EL (cell line): ENCODE measurements at places on chromosomes 12 and 14.

DNA sequence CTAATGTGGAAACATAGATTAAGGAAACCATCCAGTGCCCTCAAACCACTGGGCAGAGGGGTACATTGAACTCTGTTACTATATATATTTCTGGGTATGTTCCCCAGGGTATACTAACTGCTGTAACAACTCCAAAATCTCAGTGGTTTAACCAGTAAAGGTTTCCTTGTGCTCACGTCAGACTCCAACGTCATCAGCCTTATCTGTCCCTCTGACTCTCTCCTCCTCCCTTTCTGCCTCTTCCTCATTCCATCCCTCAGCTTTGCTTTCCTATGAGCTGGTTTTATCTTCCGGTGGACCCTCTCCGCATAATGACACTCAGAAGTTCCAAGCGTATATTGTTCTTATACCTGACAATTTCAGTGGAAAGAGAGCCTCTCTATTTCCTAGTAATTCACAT is 21.2 kb upstream of the SMCO2 start:
- no peak for DNase-seq

DNA sequence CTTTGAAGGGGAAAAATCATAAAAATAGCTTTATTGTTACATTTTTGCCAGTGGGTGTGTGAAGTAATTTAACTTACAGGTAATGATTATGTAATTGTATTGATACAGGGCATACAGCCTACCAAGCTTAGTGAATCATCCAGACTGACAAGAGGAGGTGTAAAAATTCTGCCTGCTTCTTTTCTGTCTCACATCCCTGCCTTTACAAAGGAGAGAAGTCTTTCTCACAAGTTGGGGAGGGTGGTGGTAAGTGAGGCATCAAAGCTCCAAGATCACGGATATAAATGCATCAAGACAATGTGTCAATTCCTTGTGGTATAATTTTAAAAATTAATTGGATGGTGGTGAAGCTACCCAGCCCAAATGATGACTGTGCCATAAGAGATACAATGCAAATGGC is 39.0 kb upstream of the G2E3 start:
- DNase-seq = no peak

GRCh38 chr12:47828976-47829482 is 9.3 kb upstream of the HDAC7 start:
- DNase-seq = peak; percentile 90

DNA sequence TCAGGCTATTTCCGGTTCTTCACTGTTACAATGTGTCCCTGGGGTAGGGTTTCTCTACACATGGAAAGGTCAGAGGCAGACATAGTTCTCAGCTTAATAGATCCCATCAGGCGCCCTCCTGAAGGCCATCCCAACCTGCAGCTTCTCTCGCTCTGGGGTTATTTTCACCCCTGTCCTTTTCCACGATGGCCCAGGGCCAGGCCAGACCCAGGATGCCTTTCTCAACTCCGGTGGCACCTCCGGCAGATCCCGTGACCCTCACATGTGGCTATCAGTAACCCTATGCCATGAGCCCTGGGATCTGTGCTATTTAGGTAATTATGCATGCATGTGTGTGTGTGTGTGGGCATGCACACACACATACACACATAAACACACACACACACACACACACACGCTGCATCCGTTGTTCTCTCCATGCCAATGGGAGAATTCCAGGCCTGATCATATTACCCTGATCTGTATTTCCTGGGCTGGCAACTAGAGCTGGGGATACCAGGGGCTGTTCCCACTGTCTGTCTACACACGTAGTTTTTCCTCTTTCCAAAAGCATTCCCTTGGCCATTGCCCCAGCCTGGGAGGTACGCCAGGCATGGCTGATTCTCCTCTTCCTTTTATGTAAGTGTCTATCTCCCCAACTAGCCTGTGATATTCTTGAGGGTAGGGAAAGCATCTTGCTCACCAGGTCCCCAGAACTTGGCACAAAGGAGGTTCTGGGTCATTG is 51.2 kb upstream of the NOS1 start:
- DNase-seq = no peak

DNA sequence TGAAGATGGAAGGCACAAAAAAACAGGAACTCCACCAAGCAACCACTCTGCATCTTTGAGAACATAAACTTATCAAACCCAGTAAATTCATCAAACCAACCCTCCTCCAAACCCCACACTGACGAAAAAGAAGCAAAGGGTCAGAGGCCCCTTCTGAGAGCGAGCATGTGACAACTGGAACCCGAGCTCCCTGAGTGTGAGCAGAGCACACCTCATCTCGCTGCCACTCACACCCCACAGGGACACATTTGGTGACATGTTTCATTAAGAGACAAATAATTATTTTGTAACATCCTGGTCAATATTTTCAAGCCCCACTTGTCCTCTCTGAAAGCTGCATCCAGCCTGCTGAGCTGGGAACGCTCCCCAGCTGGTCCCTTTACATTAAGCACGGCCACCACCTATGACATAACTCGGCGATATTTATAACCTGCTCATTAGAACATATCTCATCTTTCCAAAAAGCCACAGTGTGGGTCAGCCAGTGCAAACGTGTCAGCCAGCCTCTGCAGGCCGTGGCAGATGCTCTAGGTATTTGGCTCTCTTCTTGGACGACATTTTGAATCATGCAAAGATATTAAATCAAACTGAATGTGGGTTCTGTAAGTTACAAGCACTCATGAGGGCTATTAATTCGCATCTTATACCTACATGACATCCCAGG is 120.1 kb downstream of the TTC7B start:
- no peak for DNase-seq

DNA sequence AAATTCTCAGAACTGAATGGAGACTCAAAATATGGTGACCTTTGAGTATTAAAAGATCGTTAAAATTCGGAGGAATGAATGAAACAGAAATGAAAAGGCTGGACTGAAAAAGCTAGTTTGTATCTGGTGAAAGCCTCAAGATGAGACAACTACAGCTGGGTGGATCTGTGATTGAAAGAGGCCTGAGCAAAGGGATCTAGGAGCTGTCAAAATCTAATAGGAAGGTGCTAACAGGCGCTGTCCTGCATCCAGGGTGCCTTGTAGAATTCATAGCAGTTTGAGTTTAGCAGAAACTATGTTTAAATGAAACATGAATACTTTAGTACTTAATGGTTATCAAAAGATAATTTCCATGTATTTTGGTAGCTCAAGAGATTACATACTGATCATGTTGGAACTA is 2.3 kb downstream of the YY1 start:
- DNase-seq = no peak

- DNase-seq = no peak
These were observed 391.9 kb upstream of the ATP2B1 start for GRCh38 chr12:90100579-90100978.

DNA sequence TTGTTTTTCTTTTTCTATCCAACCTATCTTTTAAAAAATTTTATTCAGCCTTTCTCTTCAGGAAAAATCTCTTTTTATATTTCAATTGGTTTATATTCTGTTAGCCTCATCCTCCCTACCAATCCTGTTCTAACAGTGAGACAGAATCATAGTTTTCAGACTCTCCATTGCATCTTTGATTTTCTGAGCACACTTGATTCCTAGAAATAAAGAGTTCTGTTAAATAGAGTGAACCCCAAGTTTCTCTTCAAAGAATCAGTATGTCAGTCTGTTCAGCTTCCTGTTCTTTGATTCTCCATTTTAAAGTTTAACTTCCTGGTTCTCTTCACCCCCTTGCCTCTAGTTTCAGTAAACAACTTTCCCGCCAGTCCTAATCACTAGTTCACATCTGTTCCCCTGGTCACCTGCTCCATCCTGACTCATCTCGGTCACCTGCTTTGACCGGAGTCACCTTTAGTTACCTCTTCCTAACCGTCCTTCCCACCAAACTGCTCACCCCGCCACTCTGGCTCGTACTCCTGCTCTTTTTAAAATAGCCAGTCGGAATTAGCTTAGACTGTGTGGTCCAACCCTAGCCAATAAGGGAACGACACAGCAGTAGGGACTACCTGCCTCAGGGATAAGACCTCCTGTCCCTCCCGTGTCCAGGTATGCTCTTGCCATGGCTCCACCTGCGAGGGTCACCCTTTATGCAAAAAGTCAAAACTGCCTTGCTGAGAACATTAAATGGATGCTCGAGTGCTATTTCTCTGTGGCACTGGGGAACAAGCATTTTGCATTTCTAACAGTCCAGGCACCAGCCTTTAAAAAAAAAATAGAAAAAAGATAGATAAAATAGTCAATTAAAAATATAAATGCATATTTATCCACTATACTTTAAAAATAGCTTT is 48.4 kb downstream of the DDX51 start:
- no peak for DNase-seq

- DNase-seq = peak; percentile 63
These were observed 55.1 kb downstream of the TTLL5 start for GRCh38 chr14:75715926-75716780.

DNA sequence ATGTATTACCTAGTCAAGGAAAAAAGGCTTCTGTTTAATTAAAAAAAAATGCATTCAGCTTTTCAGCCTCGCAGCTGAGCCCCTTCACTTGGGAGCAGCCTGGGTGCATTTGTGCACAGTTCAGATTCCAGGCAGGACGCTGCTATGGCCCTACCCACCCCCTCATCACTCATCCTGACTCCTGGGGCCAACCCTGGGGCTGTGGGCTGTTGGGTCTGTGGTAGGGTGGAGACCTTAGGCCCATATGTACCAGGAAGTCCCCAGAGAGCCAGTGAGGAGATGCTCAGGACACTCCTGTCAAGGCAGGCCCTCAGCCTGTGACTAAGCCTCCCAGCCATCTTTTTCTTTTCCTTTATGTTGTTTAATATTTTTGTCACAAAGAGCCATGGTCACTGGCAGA is 9.3 kb upstream of the CDCA4 start:
- no peak for DNase-seq

- DNase-seq = no peak
These were observed 143.0 kb upstream of the CPNE8 start for GRCh38 chr12:39048395-39048794.
